Glomerular endothelial cell (primary cell): ENCODE measurements at places on chromosomes 6 and 20. TPM values are rescaled to one million over a fixed set of nuclear protein-coding genes. Genes with fewer than 3 reads are reported as not detected.

DNA sequence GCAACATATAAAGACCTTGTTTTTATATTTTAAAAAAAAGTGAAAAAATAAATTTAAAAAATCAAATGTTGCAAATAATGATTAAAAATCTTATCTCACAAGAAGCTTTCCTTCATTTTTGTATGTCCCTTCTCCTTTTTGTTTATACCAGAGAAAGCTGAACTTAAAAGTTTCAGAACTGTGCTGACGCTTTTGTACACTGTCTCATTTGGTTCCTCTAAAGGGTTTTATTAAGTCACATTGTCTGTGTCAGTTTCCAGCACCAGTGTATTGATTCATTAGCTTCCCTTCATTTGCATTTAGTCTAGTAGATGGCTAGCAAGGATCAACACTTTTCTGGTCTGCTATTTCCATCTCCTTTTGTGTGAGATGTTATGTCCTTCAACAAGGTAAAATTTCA is 6.7 kb downstream of the PCED1A start:
- DNase-seq, result no peak

The TRIM38 gene
- 10.1 and 12.3 TPM in 2 replicates for total RNA-seq

DNA sequence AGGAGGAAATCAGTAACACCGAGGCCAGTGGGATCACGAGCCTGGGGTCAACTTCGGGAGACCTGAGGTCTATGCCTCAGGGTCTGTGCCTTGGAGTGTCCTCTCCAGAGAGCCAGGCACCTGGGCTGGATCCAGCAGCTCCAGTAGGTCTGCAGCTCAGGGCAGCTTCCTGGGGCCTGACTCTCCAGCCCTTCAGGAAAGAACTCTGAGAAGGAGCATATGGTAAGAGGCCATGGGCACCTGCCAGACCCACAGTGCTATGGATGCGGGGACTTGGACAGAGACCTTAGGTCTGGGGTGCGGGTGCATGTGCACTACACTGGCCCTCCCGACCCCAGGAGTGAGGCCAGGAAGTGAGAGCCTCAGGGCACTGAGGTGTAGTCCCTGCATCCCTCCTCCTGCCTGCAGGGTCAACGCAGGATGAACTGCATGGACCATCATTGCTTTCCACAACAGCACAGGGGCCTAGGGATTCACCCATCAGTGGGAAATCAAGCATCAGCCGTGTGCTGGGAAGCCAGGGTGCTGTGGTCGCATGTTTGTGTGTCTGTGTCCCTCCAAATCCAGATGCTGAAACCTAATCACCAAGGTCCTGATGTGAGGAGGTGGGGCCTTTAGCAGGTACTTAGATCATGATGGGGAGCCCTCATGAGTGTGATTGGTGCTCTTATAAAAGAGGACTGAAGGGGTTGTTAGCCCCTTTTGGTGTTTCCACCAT is 210.9 kb upstream of the CST7 start:
- no peak for DNase-seq

- DNase-seq, result no peak
These were observed 57.8 kb downstream of the FOXA2 start for GRCh38 chr20:22526512-22527012.

The TSBP1 gene
- not detected in 2 replicates for total RNA-seq

- DNase-seq, result no peak
These were observed 380.5 kb downstream of the ESR1 start for GRCh38 chr6:152188011-152188410.

DNA sequence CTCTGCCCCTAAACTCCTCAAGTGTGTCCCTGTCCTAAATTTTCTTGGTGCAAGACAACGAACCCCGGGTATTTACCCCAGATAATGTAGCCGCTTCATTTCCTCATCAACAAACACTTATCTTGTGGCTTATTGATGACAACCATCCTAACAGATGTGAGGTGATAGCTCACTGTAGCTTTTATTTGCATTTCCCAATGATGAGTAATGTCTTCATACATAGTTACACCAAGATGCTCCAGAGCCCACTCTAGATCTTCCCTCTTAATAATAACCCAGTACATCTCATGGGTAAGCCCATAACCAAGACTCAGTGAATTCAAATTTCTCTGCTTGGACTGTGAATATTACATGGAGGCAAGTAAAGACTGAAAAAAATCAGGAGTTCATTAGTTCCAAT is 48.2 kb upstream of the BEND6 start:
- no peak for DNase-seq

The F13A1 gene
- not detected in 2 replicates for total RNA-seq

- no peak for DNase-seq
These were observed 11.7 kb downstream of the ACOT8 start for GRCh38 chr20:45845452-45845851.

DNA sequence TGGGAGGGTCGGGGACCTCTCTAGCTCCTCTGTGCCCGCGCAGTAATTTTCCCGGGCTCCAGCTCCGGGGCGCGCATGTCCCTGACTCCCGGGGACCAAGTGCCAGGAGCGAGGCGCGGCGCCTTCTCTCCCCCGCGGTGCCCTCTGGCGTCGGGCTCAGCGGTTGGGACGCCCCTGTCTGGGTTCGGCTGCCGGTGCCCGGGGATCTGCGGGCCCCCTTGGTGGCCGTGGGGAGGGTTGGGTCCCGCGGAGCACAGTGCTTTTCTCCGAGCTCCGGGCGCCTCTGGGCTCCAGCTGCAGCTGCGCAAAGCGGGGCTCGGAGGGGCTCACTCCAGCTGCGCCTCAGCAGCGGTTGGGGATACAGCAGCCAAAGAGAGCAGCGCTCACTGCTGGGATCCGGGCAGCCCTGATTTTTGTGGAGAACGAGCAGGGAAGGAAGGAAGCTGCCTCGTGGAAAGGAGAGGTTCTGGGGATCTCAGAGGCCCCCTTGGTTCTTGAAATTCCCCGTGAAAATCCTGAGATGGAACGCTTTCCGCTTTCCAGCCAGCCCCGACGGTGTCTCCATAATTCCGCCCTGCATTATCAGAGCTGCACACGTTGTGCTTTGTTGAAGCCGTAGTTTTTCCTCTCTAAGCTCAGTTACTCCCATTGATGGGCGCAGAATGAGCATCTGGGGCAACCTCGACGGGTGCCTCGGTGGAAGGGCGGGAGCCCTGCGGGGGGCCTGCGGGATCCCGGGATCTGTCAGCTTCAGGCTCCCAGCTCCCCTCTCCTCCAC is 861 bp downstream of the PPP1R14C start:
- DNase-seq, result no peak

DNA sequence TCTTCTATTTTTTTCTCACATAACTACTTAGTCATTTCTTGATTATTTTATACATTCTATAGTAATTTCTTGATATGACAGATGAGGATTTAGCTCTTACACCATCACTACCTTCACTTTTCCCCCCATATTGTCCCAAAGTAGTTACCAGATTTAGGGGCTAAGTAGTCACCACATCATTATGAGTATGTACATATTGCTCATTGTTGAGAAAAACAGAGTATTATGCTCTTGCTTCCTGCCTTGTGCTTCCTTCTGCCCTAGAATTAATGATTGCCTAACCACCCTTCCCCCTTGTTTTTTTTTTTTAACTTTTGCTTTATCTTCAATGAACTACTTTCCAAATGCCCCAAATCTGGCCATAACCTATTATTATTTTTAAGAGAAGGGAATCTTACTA is 6.8 kb upstream of the HLA-B start:
- no peak for DNase-seq

DNA sequence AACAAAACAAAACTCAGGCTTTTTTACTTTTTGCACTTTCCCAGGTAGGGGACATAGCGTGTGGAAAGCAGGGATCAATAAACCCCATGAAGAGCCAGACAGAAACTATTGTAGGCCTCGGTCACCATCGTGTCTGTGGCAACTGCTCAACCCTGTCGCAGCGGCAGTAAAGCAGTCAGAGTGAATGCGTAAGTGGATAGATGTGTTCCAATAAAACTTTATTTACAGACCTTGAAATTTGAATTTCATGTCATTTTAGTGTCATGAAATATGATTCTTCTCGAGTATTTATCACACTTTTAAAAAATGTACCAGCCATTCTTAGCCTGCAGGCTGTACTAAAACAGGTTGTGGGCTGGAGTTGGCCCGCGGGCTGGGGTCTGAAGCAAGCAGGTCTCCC is 14.5 kb downstream of the BMP7 start:
- DNase-seq, result no peak

The SLC22A2 gene
- not detected in 2 replicates for total RNA-seq
